ENCODE measurements at places on chromosomes 7 and 10.
A peak's percentile ranks its signal among the peaks of the same experiment; 100 is the strongest.

GRCh38 chr7:70303309-70303708 lies 705.0 kb downstream of the AUTS2 start:
- no peak for DNase-seq

- DNase-seq, result no peak
Measured at GRCh38 chr7:32164341-32164996, 94.3 kb upstream of the PDE1C start.

- no peak for DNase-seq
Measured at GRCh38 chr10:24446739-24447138, 237.8 kb downstream of the KIAA1217 start.

- DNase-seq, result peak; percentile 59
Measured at GRCh38 chr7:65251851-65252620, 121.6 kb upstream of the ZNF92 start.

DNA sequence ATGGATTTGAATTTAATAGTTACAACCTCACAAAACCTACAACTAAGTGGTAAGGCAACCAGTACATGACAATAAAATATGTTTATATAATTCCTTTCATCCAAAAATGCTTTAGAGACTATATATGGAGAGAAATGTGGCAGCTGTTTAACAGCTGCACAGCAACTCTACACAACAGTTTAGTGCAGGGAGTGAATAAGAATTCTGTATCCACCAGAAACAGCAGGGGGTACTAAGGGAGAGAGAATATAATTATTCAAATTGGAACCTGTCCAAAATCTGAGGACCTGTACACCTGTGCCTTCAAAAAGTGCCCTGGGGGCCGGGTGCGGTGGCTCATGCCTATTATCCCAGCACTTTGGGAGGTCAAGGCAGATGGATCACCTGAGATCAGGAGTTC lies 49.6 kb downstream of the POLL start:
- no peak for DNase-seq

GRCh38 chr7:155466814-155467733 lies 9.1 kb downstream of the EN2 start:
- DNase-seq, result no peak
